ENCODE measurements at places on chromosomes 7 and 10.
A peak's percentile ranks its signal among the peaks of the same experiment; 100 is the strongest.

GRCh38 chr7:55308186-55308929 lies 56.8 kb upstream of the LANCL2 start:
- no peak for ATAC-seq

GRCh38 chr10:8531116-8531515 lies 476.6 kb downstream of the GATA3 start:
- ATAC-seq = no peak

GRCh38 chr7:85239109-85239508 lies 52.3 kb upstream of the SEMA3D start:
- peak; percentile 72 for ATAC-seq

- ATAC-seq = no peak
These were observed 239.1 kb upstream of the NRP1 start for GRCh38 chr10:33573606-33574005.

DNA sequence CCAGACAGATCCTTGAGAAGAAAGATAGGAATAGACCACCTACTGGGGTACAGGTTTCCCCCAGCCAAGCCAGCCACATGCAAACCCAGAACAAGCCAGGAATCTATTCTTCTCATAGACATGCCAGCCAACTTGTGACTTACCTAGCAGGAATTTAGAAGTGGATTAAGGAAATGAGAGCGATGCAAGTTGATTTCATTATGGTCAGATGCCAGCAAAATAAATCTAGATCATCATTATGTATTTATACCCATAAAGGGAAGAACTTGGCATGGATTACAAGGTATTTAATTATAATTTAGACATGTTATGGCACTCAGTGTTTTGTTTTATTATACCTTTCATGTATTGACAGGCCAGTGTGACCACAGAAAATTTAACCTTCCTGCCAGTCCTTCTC lies 32.8 kb downstream of the SLC35G1 start:
- ATAC-seq = no peak

DNA sequence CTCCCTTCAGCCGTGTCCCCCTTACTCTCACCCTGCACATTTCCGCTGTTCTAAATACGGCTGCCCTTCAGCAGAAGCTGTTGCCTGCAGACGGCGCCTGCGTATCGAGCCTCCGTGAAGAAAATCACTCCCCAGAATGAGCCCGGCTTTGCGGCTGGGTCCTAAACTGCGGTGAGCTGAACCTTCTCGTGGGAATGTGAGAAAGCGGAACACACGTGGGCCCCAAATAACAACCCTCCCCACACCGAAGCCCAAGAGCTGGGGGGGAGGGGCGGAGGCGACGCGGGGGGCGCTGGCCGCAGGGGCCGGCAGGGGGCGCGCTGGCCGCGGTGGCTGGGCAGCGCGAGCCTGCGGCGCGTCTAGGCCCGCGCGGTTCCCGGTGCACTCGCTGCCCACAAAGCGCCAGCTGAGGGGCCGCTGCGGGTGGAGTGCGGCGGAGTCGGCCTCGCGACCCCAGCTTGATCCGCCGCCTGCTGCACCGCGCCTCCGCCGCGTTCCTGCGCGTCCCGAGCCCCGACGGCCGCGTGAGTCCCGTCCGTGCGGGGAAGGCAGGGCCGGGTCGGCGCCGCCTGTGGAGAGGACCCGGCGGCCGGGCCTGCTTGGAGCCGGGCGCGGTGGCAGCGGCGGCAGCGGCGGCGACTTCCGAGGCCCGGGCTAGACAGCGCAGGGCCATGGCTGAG lies at the start of gene ZNF398:
Gene ZNF398, plus strand, starts transcription at position 382 of the 680 bp plus-strand sequence. Its CDS starts 290 bp downstream, at position 672.
- ATAC-seq = peak; percentile 86

DNA sequence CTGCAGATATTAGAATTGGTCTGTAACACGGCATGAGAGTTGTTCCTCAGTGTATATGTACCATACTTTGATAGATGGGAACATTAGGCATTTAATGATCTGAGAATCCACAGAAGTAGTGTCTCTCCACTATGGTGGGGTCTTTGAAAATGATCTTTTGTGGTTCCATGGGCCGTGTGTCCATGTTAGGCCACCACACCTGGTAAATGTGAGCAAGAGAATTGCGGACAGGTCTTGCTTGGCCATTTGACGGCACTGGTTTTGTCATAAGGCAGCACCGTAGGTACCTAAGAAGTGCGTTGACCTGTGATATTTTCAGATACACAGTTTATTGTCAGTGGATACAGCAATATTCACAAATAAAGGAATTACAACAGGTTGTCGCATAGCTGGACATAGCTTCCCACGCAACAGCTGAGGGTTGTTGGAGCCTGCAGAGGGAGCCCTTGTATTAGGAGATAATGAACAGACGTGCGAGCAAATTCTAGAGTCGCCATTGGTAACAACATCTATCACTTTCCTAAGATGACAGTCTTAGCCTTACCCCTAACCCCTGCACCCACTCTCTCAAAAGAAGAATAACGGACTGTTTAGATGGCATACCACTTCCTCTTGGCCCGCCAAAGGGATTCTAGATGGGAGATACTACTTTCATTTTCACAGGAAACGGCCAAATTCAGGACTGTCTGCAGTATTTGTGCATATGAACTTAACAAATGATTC lies 111.4 kb downstream of the COL28A1 start:
- ATAC-seq = peak; percentile 61

DNA sequence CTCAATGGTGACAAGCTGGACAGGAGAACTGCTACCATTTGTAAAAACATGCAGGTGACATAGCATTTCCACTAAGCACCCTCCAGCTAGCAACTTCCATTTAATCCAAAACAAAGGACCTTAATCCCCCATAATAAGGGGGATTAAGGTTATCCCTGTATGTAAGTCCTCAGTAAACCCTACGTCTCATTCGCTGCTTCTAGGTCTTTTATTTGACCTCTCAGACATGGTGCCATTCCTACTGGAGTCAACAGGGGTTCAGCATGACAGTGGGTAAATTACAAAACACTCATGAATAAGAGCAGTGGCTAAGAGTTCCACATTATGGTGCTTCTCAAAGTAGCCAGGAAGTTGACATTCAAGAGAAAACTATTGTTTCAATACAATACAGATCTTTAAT lies 121.8 kb upstream of the CAV2 start:
- no peak for ATAC-seq

DNA sequence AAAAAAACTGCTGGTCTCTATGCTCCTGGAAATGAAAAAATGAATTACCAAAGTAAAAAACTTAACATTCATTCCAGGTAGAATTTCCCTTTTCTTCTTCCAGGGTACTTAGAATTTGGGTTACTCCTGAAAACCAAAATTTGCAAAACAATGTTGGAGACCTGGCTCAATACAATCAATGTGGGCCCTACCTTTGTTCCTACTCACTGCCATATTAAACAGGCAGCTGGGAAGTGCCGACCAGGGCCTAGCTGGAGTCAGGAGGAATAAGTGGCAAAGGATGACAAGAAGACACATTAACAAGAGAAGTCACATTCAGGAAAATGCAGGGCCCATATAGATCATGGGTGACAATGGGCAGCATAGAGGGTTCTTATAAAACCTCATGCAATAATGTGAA lies 6.4 kb upstream of the AGK start:
- no peak for ATAC-seq

DNA sequence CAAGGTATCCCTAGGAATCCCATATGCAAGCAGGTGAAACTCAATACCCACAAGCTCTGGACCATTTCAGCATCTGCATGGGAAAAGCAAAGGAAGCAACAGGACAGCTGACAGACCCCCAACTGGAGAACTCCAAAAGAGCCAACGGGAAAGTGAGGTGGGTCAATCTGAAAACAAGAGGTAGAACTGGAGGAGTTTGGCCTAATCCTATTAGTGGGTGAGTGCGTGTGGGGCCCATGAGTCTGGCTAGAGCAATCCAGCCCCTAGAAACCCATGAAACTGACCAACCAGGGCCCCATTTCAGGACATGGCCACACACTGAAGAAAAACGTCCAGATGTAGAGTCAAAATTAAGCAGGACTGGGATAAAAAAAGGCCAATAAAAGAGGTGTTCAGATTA lies 26.6 kb upstream of the WNT8B start:
- no peak for ATAC-seq

DNA sequence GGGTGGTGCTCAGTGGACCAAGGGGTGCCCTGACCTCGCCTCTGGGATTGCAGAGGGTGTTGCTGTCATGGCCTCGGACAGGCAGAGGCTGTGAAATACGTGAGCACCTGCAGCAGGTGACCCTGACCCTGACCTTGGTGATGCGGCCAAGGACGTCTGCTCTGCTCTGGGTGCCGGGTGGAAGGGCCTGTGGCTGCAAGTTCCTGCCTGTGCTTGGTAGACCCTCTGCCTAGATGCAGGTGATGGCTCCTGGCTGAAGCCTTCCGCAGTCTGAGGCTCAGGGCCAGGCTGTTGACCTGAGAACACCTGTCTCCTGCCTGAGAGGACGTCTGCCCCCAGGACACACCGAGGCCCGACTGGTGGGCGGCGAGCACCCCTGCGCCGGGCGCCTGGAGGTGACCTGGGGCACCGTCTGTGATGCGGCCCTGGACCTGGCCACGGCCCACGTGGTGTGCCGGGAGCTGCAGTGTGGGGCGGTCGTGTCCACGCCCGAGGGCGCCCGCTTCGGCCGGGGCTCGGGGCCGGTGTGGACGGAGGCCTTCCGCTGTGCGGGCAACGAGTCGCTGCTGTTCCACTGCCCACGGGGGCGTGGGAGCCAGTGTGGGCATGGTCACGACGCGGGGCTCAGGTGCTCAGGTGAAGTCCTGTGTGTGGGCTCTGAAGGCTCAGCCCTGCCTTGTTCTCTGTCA lies 4.4 kb downstream of the SCART1 start:
- no peak for ATAC-seq

GRCh38 chr7:135803143-135803542 lies 54.5 kb upstream of the FAM180A start:
- no peak for ATAC-seq

DNA sequence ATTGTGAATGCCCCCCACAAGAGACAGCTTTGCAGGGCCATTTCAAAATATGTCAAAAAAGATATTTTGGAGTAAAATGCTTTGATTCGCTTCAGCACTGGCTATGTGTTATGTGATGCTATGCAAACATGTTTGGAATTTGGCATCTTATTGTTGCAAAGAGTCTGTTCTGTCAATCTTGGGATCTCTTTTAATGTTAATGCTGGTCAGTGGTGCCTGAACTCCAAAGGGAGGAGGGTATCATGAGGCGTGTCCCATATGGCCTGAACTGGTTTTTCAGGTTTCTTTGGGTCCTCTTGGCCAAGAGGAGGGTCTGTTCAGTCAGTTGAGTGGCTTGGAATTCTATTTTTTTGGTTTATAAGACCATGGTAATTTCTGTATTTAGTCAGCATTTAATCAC lies 81.4 kb downstream of the HECW1 start:
- ATAC-seq = no peak

- ATAC-seq = no peak
These were observed 133.6 kb upstream of the COL1A2 start for GRCh38 chr7:94261067-94261466.

DNA sequence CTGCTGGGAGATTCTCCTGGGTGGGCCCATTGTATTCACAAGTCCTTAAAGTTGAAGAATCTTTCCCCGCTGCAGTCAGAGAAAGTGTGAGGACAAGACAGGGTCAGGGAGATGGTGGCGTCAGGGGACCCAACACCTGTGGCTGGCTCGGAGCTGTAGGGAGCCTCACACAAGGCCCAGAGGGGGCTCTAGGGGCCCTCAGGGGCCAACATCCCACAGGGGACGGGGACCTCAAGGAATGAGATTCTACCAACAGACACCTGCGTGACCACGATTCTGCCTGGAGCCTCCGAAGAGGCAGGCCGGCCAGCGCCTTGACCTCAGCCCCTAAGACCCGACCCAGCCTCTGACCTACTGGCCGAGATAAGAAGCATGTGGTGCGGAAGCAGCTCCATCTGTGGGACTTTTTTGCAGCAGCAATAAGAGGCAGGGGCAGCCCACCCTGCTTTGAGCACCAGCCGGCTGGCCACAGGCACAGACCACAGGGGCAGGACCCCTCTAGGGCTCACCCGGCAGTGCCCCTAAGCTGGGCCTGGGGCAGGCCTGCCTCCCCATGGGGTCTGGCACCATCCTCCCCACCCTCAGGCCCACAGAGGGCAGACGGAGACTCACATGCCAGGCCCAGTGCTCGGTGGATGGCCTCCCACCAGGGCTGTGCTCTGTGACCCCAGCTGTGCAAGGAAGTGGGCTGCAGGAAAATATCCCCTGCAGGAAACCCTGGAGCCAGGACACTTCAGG lies 13.2 kb downstream of the RASGEF1A start:
- no peak for ATAC-seq

GRCh38 chr7:32532716-32533115 lies 37.4 kb downstream of the AVL9 start:
- ATAC-seq = no peak

GRCh38 chr10:93495654-93496321 lies 624 bp upstream of the CEP55 start:
- ATAC-seq = peak; percentile 72

- ATAC-seq = no peak
These were observed 1.2 kb upstream of the PON3 start for GRCh38 chr7:95397381-95397780.
